NCI-H1436 (cell line): ENCODE measurements at places on chromosomes 2 and 18.

- DNase-seq: no peak
Measured at GRCh38 chr2:70596739-70597138, 43.1 kb upstream of the TGFA start.

- no peak for DNase-seq
Measured at GRCh38 chr18:42891705-42892104, 223.8 kb downstream of the RIT2 start.

GRCh38 chr2:233373316-233373715 lies 19.0 kb downstream of the DGKD start:
- DNase-seq: no peak

DNA sequence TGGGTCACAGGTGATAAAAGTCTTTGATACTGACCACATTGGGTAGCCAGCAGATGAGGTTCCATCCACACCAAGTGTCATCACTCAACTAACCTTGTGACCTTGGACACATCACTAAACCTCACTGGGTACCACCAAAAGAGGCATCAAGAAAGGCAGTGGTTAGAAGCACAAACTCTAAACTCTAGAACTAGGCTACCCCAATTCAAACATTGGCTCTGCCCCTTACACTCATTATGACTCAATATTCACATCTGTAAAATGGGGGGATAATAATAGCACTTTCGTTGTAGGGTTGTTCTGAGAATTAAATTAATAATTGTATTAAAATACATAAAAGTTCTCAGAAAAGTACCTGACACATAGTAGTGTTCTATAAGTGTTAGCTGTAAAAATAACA lies 15.8 kb upstream of the SMAD7 start:
- no peak for DNase-seq

DNA sequence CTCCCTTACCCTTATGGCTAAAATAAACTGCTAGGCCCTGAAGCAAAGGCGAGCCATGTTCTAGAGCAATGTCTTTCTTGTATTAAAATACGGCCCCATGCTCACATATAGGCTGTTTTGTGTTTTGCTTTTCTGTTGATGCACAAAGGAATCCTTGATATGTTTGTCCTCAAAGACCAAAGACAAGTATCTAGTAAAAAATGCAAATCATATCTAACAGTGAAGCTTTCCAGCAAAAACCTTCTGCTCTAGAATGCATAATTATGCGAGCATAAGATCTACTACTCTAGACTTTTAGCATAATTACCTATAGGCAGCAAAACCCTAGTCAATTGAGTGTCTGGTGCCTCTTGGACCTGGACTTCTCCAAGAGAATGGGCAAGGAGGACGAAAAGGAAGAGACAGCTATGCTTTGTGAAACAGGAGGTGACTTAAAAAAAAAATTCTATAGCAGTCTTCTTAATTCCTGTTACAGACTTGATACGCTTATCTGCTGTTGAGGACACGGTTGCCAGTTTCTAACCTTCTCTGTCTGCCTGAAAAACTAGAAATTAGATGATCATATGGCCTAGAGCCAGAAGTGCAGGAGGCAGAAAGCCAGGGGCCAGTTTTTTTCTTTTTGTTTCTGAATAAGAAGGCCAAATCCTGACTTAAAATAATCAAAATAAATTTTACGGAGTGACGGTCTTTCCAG lies 1.5 kb upstream of the AMMECR1L start:
- no peak for DNase-seq

- no peak for DNase-seq
Measured at GRCh38 chr2:99784946-99785345, 295.1 kb upstream of the REV1 start.

GRCh38 chr2:40435426-40436092 lies 16.3 kb downstream of the SLC8A1 start:
- no peak for DNase-seq

DNA sequence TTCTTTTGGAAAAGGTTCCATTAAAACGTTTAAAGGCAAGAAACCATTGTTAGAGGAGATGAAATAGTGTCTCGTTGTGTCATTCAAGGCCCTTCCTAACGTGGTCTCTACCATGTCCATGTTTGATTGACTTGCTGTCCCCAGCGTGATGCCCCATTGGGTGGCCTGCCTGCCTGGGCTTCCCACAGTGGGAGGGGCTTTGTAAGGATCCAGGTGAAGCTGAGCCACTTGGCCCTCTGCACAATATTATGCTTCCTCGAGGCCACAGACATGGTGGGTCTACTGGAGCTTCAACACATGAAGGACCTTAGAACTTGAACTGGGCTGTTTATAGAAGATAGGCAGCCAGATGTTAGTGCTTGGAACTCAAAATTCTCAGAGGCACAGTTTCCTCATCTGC lies 235.3 kb downstream of the FHOD3 start:
- DNase-seq: no peak

GRCh38 chr2:181575650-181576025 lies 81.3 kb downstream of the CERKL start:
- no peak for DNase-seq

- no peak for DNase-seq
Measured at GRCh38 chr2:118846953-118847761, at the start of gene EN1. EN1 (minus strand) TSS chr2:118847648; CDS start chr2:118847167, 481 bp downstream.

- no peak for DNase-seq
Measured at GRCh38 chr2:174984561-174984960, 20.6 kb downstream of the CHN1 start.

- no peak for DNase-seq
Measured at GRCh38 chr2:152729844-152730243, 11.4 kb downstream of the ARL6IP6 start.

- DNase-seq: peak; percentile 95
Measured at GRCh38 chr2:2331881-2332280, 806 bp upstream of the MYT1L start.

DNA sequence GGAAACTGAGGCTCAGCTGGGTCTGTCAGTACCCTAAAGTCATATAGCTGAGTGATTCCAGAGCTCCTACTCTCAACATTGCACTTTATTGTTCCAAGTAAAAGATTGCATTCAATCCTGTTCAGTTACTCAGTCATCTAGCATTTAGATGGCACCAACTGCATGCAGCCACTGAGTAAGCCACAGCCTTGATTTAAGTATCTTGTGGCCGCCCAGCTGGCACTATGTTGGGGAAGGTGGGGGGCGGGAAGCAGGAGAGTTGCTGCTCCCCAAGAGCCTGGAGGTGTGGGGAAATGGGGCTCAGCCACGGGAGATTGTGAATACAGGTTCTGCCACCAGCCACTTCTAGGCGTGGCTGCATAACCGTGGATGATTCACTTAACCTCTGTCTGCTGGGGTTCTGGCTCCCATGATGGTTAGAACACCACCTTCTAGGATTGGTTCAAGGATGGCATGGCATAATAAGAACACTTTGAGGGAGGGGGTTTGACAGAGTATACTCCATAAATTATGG lies 17.1 kb downstream of the ZFP36L2 start:
- no peak for DNase-seq

DNA sequence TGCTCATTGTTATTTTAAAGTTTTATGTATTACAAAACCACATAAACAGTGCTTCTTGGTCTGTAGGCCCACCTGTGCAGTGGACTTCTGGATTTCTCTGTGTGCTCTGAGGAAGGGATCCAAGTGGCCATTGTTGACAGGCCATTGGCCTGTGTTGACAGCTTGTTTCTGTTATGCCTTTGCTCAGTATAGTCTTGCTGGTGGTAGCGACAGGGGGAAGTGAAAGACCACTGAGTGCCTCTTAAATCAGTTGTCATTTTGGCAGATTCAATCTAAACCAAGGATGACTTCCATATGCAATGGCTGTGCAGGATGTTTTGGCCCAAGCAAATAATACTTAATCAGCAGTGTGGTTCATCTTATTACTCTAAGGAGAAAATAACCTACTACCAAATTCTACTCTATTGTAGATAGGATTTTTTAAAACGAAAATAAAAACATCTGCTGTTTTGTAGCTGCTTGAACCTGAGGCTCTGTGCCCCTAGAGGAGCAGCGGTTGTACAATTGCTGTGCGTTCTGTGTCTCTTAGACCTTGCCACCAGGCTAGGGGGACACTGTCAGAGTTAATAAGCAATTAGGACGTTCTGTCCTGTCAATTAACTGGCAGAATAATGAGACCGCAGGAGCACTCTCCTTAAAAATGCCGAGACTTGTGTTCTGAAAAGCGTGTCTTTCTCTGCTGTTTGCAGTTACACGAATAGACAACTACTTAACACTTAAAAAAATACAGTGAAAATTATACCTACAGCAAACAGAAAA lies 108.2 kb downstream of the RHBDD1 start:
- DNase-seq: no peak

GRCh38 chr2:20615466-20616241 lies 35.2 kb downstream of the HS1BP3 start:
- DNase-seq: no peak

DNA sequence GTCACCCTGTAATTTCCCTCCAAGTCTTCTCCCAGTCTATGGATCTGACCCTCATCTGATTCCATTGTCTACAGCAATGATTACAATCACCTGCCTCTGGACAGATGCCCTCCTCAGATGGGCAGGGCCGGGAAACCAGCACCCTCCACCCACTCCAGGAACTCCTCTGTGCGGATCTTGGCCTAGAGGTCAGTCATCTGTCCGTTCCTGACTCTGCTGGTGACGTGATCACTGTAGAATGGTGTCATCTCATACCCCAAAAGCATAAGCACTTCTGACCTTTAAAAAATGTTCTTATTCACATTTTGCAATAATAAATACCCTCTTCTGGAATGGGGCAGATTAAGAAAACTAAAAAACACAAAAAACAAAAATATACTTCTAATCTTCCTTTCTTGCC lies 29.5 kb upstream of the BZW1 start:
- DNase-seq: no peak

- DNase-seq: no peak
Measured at GRCh38 chr2:128642821-128643220, 324.2 kb upstream of the HS6ST1 start.

DNA sequence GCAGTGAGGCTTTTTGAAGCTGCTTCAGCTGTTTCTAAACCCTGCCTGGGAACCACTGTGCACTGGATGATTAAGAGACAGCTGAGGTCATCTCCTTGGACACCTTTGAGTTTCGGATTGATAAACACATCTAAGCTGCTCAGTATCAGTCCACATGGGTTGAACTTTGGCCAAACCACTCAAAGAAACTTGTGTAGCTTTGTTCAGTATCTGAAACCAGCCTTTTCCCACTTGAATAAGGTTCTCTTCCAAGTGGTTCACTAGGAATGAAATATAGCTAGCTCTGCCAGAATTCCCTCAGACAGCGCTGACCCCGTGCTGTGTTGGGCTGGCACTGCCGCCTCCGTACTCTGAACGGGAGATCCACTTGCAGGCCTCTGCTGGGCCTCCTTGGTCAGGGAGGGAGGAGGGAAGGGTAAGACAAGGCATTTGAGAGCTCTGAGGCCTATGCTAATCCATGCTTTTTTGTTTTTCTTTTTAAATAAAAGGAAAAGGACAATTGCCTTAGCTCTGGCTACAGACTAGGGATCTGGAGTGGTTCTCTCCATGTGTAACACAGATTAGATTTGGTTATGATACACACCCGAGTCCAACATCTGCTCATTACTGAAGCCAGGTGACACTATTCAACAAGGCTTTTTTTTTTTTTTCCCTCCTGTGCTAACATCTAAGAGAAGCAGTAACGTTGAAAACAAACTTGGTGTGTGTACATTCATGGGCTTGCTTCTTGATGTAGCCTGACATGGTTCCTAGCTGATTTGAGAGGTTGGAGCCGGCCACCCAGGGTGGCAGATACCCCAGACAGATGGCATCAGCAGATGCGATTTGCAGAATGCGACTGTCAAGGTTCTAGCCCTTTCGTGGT lies 67.7 kb downstream of the NCK2 start:
- no peak for DNase-seq

- no peak for DNase-seq
Measured at GRCh38 chr2:72919414-72920317, 2.3 kb downstream of the EMX1 start.

- DNase-seq: no peak
Measured at GRCh38 chr2:26522751-26523171, 44.8 kb upstream of the OTOF start.

- no peak for DNase-seq
Measured at GRCh38 chr2:127216095-127216494, 4.0 kb downstream of the CYP27C1 start.

DNA sequence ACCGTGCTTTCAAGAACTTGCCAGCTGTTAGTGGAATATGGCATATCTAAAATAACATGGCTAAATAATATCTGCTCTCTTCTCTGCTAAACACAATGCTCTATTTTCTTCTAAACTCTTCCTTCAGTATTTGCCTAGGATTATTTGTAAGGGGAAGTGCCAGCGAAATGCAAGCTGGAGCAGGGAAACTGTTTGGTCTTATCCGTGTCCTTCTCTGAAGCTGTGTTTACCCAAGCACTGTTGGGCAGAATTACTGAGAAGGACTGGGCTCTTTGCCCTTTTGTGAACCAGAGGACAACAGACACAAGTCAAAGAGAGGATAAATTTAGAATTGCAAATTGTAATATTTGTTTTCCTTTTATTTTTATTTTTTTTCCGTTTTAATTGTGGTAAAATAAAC lies 23.6 kb downstream of the CPO start:
- no peak for DNase-seq

GRCh38 chr2:216606551-216607276 lies 26.5 kb upstream of the IGFBP2 start:
- peak; percentile 80 for DNase-seq

- no peak for DNase-seq
Measured at GRCh38 chr2:6454286-6454990, 411.3 kb downstream of the CMPK2 start.

GRCh38 chr2:27152796-27153464 lies 4.1 kb downstream of the TCF23 start:
- DNase-seq: peak; percentile 12

GRCh38 chr2:140667203-140667602 lies 1463.6 kb downstream of the LRP1B start:
- DNase-seq: no peak

GRCh38 chr2:236550290-236550689 lies 19.3 kb upstream of the ACKR3 start:
- DNase-seq: no peak

DNA sequence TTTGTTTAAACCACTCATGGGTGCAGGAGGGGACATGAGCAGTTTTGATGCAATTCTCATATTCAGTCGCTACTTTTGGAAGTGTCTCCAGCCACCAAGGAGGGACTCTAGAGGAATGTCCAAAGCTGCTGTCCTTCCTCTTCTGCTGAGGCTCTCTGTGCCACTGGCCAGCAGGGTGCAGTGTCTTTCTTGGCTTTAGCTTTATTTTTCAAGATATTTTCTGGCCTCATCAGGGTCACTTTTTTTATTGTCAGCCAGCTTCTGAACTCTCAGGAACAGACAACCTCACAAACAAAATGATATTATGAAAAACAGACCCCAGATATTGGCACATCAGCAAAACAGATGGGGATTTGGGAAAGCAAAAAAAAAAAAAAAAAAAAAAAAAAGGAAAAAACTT lies 289.3 kb upstream of the ZSWIM2 start:
- no peak for DNase-seq

GRCh38 chr2:44753552-44754285 lies 187.8 kb upstream of the SIX3 start:
- DNase-seq: no peak

GRCh38 chr2:199830531-199830930 lies 20.5 kb downstream of the FTCDNL1 start:
- no peak for DNase-seq
